ENCODE measurements at places on chromosomes 6 and 20.
A peak's percentile ranks its signal among the peaks of the same experiment; 100 is the strongest.

GRCh38 chr6:155521719-155522118 lies 66.1 kb upstream of the NOX3 start:
- no peak for DNase-seq

- DNase-seq = no peak
Observed at GRCh38 chr6:42896178-42896719, 16.8 kb downstream of the RPL7L1 start.

DNA sequence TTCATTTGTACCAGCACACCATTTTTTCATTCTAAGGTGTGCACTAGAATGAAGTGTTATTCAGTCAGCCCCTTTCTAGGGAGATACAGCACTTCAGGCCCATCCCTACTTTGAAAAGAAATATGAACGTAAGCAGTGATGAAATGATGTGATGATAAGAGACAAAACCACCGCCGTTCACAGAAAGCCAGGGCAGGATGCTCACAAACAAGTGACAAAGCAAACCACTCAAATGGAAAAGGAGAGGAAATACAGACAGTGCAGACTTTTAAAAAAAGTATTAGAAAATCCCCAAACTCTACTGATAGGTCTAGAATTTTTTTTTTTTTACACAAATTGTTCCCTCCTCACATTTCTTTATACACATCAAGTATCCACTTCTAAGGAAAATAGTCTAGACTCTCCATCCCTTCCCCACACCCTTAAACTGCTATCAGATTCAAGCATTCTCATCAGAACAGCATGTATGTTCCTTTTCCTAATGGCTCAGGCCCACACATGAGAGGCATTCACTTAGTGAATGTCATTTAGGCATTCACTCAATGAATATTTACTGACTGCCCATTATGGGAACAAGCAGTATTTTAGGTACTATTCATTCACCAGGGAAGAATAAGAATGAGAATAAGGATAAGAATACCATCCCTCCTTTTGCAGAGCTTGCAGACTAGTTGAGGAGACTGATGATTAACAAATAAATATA lies 243.5 kb downstream of the GMPR start:
- no peak for DNase-seq

GRCh38 chr6:26561533-26562466 lies 23.6 kb downstream of the HMGN4 start:
- DNase-seq = no peak

DNA sequence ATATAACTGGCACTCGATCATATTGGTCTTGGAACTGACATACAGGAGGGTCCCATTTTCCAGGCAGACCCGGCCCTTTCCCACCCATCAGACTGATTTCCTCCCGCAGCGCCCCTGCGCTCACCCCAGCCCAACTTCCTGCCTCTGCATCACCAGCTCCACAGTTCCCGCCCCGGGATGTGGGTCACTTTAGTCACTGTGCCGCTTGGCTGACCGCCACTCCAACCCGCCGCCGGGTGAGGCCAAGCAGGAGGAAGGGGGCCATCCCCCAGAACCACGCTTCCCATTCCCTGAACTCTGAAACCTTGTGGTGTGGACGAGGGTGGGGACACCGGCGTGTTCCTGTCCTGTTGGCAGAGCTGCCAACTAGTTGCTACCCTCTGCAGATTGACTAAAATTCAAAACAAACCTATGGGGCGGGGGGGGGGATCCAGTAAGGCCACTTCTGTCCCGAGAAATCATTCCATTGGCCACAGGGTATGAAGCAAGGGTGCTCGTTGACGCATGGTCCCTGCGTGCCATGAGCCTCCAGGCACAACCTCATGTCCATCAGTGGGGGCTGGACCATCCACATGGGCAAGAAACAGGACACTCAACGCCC lies 12.3 kb downstream of the TGM2 start:
- DNase-seq = peak; percentile 88

DNA sequence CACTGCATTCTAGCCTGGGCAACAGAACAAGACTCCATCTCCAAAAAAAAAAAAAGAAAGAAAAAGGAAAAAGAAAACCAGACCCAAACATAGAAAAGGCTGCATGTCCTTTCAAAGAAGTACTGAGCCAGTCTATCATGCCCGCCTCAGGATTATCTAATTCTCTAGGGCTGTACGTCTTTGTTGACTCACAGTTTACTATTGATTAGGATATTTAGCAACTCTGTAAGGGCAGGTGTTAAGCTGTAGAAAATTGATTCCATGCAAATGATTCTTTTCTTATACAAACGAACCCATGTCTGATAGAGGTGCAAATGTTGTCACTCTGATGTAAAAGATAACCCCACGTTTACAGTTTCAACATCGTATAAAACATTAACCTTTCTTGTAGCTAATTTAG lies 209.0 kb downstream of the TTLL2 start:
- no peak for DNase-seq

DNA sequence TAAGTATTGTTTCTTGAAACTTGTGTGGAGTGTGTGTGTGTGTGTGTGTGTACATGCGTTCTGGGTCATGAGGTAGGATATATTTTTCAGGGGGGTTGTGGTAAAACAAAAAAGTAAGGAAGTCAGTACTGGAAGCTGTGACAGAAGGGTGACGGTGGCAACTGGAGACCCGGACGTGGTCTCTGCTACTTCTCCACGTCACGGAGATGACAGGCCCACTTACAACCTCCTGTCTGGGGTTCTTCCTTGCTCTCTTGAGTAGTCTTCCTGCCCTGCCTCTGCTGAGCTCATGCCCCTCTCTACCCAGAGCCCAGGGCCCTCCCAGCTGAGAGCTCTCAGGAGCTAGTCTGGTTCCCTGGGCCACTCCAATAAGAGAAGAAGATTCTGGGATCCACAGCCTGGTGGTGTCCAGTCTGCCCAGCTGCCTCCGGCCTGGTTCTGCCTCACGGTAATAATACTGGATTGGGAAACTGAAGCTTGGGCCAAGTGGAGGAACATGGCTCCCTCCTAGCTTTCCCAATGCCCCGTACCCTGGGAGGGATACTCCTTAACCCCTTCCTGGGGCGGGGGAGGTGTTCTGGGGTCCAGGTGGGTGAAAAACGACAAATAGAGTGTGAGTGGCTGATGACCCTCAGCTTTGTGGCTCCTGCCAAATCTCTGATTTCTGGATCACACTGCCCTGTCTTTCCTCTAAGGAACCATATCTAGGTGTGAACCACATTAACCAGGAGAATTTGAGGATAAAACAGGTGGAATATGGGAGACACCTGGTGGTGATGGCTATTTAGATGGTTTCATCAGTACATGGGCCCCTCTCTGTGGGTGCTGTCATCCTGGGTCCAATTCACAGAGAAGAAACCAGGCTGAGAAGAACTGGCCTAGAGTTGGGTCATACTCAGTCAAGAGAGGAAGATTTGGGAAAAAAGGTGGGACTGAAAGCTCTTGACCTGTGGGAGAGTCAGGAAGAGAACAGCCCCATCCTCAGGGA lies 27.2 kb downstream of the VEGFA start:
- peak; percentile 23 for DNase-seq

DNA sequence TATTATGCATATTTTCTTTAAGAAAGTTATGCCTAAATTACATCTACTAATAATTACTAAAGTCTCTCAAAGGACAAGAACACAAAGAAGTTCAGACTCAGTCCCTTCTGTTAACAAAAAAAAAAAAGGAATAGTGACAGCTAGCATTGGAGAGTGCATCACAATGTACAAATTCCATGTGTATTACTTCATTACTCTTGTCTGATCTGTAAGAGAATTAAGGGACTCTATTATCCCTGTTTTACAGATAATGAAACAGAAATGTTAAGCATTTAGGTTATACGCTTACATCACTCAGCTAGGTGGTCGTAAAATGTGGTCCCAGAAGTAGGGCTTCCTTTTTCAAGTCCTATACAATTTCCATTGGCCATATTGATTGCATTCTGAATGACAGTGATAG lies 17.2 kb upstream of the VNN1 start:
- DNase-seq = no peak

DNA sequence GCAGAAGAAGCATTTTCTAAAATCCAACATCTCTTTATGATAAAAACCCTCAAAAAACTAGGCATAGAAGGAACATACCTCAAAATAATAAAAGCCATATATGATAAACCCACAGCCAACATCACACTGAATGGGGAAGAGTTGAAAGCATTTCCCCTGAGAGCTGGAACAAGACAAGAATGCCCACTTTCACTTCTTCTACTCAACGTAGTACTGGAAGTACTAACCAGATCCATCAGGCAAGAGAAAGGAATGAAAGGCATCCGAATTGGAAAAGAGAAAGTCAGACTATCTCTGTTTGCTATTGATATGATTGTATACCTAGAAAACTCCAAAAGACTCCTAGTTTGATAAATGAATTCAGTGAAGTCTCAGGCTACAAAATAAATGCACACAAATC lies 7.9 kb upstream of the CDK19 start:
- DNase-seq = peak; percentile 33

DNA sequence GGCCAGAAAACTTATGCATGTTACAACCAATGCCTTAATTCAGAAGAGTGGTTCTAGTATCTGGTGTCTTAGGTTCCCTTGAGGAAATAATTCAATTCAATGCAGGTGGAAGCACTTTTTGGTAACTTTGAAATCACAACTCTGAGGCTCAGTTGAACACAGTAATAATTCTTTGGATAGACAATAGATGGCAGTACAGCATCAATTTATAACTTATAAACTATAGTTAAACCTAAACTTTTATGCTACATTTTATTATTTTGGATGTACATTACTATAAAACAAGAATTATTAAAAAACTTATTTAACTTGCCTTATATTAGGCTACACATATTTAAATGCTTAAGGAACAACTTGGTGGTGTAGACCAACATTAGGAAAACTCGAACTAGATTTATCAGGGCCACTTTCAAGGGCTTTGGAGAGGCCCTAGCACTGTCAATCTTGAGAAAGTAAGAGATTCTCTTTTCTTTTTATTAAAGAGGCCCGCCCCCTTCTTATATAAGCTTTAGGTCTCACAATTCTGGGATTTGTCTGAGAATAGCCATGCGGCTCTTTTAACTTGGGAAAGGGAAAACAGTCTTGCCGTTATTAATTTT lies 85.9 kb downstream of the CRYBG1 start:
- DNase-seq = peak; percentile 35

DNA sequence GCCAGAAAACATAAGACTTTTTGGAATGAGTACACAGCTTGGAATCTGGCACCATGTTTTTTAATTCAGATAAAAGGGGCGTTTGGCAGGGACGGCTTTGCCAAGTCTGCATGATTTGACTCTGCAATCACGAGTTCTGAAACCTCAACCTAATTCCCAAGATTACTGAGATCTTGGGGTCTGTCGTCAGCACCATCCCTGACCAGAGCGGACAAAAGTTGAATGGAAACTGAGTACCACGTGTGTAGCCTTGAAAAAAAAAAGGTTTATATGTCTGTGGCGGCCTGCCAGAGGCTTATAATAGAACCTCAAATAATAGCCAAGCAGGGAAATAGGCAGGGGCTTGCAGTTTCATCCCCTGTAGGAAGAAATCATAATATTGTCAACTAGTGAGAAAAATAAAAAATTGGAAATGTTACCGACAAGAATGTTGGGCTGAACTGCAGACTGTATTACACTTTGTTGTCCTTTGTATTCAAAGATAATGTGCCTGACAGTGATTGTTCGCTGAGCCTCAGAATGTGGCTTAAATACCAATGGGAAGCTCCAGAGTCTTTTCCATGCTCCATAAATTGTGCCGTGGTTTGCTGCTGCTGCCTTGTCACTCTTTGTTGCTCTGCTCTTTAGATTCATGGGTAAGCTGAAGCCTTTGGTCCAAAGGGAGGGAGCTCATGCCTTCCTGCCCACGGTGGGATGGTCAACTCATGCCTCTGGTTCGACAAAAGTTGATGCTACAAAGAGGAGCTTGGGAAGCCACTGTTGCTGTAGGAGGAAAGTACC lies 118.8 kb upstream of the ARID1B start:
- no peak for DNase-seq

GRCh38 chr6:24249926-24250325 lies 107.9 kb downstream of the DCDC2 start:
- DNase-seq = no peak
